ENCODE measurements at places on chromosomes 2 and 18. TPM values are rescaled to one million over a fixed set of nuclear protein-coding genes. Genes with fewer than 3 reads are reported as not detected.

The TYMS gene
- 143 TPM for total RNA-seq

- H3K36me3 ChIP-seq = no peaks in the 10 kb centered on the region
- H3K27ac ChIP-seq = no peak overlapping the region
- no peak overlapping the region for H3K4me3 ChIP-seq
- H3K27me3 ChIP-seq = no peaks in the 10 kb centered on the region
- DNase-seq = no peak
Observed at GRCh38 chr2:22967756-22968155, 417.2 kb upstream of the KLHL29 start.

DNA sequence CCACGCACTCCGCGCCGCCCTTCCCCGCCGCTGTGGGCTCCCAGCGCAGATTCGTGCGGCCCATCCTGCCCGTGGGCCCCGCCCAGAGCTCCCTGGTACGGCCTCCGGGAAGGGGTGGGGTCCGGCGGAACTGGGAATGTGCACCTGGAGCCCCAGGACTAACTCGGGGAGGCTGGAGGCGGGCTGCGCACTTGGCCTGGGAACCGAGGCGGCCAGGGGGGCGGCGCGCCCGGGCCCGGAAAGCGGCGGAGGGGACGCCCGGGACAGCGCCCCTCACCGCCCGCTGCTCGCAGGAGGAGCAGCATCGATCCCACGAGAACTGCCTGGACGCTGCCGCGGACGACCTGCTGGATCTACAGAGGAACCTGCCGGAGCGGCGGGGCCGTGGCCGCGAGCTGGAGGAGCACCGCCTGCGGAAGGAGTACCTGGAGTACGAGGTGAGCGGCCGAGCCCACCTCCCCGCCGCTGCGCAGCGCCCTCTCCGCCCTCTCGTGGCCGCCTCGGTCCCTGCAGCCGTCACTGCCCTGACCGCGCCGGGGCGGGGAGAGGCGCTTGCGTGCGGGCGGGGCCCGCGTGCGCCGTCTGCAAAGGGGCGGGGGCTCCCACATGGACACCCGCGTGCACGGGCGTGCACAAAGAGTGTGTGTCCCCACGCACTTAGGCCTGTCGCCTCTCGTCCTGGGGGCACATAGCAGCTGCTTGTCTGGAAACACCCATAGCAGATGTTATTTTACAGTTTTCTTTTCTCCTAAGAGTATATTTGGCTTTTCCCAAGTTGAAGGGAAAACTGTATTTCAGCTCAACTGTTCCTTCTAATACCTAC lies 25.2 kb downstream of the PSD4 start:
- H3K27ac ChIP-seq = peak overlapping the region; percentile 83
- peaks cover 16% of the 10 kb centered on the region for H3K4me1 ChIP-seq
- DNase-seq = peak; percentile 90
- H3K27me3 ChIP-seq = no peaks in the 10 kb centered on the region

GRCh38 chr2:167862782-167863181 lies 384.6 kb downstream of the STK39 start:
- H3K4me3 ChIP-seq = no peak overlapping the region
- no peaks in the 10 kb centered on the region for H3K36me3 ChIP-seq
- no peak for DNase-seq
- no peaks in the 10 kb centered on the region for H3K4me1 ChIP-seq
